ENCODE measurements at places on chromosomes 11 and 22.

GRCh38 chr11:95924414-95924760 lies 480 bp upstream of the MTMR2 start:
- no peak for DNase-seq

GRCh38 chr11:44979543-44980399 lies 29.1 kb upstream of the TP53I11 start:
- no peak for DNase-seq

- DNase-seq, result no peak
Measured at GRCh38 chr22:17348464-17349103, 20.7 kb upstream of the CECR2 start.

GRCh38 chr11:62599901-62600300 lies 1.8 kb downstream of the MTA2 start:
- DNase-seq, result no peak

DNA sequence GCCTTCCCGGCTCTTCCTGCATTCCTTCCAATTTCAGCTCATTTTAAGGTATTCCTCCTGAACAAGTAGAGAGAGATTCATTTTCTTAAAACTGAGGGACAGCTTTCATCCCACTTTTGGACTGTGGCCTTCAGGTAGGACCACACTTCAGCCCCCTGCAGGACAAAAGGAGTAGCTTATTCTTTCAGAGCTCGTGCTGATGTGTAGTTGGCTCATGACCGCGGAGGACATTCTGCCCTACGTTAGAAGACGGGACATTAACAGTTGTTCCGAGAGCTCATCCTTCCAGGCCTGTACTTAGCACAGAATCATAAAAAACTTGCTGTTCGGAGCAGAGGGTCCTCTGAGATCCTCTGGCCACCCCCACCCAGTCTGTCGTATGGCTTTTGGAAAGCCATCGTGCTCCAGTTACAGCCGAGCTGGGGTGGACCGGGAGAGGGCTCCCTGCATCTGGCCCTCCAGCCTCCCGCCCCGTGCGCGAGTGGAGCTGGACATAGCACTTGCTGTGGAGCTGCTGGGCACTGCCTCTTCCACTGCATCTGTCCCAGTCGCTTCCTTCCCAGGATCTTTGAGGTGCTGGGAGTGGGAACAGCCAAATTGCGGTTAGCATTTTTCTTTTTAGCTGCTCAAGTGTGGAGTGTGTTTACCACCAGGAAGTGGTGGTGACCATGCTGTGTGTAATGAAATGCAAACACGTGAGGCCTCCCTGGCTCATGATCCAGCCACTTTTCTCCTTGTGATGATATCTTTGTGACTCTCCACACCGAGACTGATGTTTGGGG lies 250.3 kb downstream of the TBC1D22A start:
- DNase-seq, result no peak

GRCh38 chr11:127789927-127790326 lies 789.4 kb upstream of the KIRREL3 start:
- DNase-seq, result no peak

- no peak for DNase-seq
Measured at GRCh38 chr11:26584818-26585217, 12.8 kb upstream of the MUC15 start.

DNA sequence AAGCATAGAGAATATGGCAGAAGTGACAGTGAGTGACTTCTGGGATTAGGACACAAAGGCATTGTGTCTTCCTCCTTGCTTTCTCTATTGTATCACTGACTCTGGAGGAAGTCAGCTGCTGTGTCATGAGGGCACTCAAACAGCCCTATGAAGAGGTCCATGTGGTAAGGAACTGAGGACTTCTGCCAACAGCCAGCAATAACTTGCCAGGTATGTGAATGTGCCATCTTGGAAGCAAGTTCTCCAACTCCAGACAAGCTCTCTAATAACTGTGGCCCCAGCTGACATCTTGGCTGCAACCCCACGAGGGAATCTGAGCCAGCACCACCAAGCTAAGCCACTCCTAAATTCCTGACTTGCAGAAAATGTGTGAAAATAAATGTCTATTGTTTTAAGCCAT lies 83.6 kb upstream of the ZBED5 start:
- no peak for DNase-seq

- DNase-seq, result no peak
Measured at GRCh38 chr22:37010976-37011375, 8.3 kb downstream of the TST start.

DNA sequence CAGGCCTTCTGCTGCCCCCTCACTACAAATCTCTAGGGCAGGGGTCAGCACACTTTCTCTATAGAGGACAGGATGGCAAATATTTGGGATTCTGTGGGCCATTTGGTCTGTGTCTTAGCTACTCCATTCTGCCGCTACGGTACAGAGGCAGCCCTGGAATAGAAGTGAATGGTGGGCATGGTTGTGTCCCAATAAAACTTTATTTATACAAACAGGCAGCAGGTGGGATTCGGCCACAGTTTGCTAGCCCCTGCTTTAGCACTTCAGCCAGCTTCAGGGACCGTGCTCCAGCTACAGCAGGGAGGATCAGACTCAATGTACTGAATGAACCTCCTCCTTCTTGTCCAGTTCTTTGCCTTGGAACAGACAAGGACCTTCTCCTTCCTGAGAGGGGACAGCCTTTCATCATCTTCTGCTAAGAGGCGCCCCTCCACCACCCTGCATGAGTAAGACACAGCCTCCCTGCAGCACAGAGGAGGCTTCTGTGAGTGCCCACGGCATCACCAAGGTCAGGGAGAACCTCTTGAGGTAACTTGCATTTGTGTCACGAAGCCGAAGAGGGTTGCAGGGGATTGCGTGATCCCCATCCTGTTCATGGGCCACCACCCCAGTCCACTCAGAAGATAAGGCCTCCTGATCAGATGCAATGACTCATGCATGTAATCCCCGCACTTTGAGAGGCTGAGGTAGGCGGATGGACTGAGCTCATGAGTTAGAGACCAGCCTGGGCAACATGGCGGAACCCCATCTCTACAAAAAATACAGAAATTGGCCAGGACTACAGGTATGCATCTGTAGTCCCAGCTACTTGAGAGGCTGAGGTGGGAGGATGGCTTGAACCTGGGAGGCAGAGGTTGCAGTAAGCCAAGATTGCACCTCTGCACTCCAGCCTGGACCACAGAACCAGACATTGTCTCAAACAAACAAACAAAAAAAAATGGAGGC lies 4.6 kb downstream of the C11orf24 start:
- DNase-seq, result no peak

GRCh38 chr22:45689211-45689610 lies 17.6 kb downstream of the ATXN10 start:
- DNase-seq, result no peak

GRCh38 chr11:12749442-12749841 lies 75.2 kb downstream of the TEAD1 start:
- DNase-seq, result no peak

GRCh38 chr11:107996006-107996776 lies 12.5 kb upstream of the CUL5 start:
- DNase-seq, result no peak

DNA sequence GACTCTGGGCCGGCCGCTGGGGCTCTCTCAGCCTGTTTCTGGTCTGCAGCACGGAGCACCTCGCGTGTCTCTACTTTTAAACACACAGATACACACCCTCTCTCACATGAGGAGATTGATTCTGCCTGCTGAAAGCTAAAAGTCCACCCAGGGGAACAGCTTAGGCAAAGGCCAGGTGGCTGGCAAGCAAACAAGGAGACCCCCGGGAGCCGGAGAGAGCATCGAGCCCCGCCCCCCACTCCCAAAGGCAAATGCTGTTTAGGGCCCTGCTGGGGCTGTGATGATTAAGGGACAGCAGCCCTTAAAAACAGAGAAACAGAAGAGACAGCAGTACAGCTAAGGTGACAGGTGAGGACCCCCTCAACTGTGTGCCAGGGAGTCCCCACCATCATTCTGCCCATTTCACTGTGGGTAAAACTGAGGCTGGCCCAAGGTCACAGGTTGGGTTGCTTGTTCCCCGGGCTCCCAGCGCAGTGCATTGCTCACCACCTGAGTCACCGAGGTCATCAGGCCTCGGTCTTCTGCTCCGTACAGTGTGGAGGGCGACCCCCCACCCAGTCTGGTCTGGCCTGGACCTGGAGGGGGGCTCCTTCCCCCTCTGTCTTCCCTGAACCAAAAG lies 6.8 kb downstream of the CABP7 start:
- no peak for DNase-seq

- no peak for DNase-seq
Measured at GRCh38 chr11:34899633-34900016, 16.6 kb downstream of the APIP start.

DNA sequence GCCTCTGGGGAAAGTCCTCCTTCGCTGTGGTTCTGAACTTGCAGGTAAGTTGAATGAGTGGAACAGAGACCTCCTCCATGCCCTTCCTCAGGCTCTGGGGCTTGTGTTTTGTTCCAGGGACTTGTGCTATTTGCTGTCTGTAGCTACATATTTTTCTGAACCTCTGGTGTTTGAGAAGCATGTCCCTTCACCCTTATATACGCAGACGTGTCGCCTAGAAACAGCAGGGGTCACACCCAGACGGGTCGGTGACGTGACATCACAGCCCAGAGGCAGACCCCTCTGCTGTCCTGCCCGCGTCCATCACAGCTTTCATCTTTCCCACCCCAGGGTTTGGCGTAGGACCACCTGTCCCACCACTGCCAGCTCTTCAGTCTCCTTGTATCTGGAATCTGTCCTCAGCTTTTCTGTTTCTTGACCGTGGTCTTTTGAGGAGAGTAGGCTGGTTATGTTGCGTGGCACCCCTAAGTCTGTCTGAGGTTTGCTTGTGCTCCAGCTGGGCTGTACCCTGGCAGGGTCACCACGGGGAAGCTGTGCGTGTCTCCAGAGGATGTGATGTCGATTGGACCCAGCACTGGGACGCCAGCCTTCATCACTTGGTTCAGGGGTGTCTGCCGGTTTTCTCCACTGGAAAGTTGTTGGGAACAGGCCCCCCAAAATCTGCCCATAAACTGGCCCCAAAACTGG lies 13.4 kb upstream of the MUC5B start:
- no peak for DNase-seq

DNA sequence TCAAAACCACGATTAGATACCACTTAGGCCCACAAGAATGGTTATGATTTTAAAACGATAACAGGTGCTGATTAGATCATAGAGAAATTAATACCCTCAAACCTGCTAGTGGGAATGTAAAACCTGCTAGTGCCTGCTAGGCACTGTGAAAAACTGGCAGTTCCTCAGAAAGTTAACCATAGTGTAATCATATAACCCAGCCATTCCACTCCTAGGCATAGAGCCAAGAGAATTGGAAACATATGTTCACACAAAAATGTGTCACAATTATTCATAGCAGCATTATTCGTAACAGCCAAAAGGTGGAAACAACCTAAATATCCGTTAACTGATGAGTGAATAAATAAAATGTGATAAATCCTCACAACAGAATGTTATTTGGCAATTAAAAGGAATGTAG lies 122.2 kb upstream of the SYN3 start:
- DNase-seq, result no peak

GRCh38 chr22:26679003-26679629 lies 21.7 kb downstream of the MIAT start:
- peak; percentile 57 for DNase-seq

DNA sequence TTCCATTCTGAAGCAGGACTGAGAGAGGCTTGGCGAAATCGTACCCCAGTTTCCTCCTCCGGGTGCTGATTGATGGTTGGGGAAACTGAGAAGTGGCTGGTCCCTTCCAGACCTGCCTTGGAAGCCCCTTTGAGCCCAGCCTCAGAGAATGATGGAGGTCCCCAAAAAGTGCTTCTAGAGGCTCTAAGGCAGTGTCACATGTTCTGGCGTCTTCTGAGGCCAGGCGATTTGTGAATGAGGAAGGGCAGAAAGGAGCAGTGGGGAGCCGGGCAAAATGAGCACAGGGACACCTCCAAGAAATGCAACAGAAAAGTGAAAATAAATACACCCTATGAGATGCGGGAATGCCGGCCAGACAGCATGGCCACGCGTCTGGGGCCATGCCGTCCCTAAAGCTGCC lies 1.0 kb upstream of the LIF start:
- DNase-seq, result no peak

DNA sequence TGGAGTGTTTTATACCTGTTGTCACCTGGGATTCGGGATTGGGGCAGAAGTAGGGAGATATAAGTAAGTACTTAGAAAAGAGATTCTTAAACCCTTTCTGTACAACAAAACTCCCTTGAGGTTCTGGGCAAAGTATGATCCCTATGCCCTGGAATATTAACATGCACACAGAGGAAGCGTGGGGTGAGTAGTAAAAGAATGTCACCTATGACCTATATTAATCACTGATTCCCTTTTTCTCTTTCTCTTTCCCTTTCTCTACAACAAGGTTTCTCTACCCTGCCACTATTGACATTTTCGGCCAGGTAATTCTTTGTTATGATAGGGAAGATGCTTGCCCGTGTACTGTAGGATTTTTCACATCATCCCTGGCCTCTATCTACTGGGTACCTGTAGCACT lies 209.7 kb upstream of the PLET1 start:
- no peak for DNase-seq

DNA sequence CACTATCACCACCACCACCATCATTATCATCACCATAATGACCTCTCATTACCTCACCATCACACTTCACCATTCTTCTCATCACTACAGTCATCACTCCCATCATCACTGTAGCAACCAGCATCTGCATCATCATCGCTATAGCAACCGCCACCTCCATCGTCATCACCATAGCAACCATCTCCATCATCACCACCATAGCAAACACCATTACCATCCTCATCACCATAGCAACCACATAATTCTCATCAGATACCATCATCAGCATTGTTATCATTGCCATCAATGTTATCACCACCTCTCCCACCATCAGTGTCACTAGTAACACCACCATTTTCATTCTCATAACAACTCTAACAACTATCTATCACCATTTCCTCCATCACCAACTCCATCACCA lies 23.1 kb upstream of the CD82 start:
- DNase-seq, result no peak

GRCh38 chr11:17594686-17595192 lies 47.7 kb downstream of the OTOG start:
- no peak for DNase-seq

- peak; percentile 16 for DNase-seq
Measured at GRCh38 chr11:88337987-88338668, 592 bp upstream of the CTSC start.

GRCh38 chr11:117837791-117838190 lies 13.2 kb upstream of the FXYD2 start:
- no peak for DNase-seq

DNA sequence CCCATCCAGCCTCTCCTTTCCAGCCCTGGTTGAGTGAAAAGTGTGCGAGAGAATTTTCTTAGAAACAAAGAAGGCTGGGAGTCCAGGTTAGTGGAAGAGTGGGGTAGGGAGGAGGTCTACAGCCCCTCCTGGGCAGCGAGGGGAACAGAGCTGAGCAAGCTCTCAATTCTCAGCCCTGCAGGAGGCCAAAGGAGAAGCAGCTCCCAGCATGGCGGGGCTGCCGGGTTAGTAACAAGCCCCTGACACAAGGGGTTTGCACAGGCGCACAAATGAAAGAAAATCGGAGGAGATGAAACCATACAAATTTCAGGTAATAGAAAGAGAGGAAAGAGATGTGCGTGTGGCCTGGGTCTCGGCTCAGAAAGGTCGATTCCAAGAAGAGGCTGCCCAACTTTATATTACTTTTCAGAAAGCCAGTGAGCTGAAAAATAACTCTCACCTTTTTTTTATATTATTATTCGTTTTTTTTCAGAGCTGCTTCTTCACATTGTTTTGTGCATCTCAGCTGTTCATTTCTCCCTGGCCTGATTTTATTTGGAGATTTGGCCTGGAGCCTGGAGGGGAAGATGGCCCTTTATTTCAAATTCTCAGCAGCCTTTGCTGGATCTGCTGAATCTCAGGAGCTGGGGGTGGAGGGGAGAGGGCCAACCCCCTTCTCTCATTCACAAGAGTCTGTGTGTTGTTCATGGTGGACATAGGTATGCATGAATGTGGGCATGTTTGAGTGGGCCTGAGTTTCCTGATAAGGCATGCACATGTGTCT lies 583.2 kb downstream of the BUD13 start:
- no peak for DNase-seq

- no peak for DNase-seq
Measured at GRCh38 chr11:13966013-13966412, 3.5 kb downstream of the SPON1 start.
